Activated CD4-positive, alpha-beta T cell treated with anti-CD3 and anti-CD28 coated beads, Interleukin-2, amount 50 U/mL, for 24 hours (primary cell): ENCODE measurements at places on chromosomes 4 and X.

- DNase-seq: no peak
Measured at GRCh38 chr4:85496126-85496849, 21.3 kb downstream of the ARHGAP24 start.

- DNase-seq: no peak
Measured at GRCh38 chr4:13347517-13348125, 136.5 kb downstream of the RAB28 start.

DNA sequence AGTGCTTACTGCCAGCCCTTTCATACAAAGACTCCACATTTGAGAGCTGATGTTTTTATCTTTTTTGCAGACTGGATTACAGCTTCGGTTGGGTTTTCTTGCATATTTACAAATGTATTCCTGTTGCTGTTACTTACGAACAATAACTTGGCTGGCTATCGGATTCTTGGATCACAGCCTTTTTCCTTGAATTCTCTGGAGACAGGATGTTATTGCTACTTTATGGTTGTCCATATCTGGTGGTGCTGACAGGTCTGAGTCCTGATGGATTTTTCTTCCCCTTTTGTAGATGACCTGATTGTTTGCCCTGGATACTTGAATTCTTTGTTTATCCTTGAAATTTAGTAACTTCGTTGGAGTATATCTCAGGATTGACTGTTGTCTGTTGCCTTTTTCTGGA, 77.7 kb downstream of the PDK3 start:
- DNase-seq: no peak

GRCh38 chrX:22097012-22097694, 65.0 kb downstream of the PHEX start:
- no peak for DNase-seq

DNA sequence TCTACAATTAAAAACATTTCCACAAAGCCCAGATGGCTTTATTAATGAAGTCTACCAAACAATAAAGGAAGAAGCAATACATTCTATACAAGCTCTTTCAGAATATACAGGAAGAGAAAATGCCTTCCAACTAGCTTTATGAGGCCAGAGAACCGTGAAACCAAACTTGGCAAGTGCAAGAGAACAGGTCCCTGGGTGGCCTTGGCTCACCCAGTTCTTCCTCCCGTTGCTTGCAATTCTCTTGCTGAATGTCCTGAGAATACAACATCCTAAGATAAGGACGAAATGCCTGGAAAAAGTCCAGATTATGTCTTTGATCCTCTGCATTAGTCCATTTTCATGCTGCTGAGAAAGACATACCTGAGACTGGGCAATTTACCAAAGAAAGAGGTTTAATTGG, 204.9 kb downstream of the MAD2L1 start:
- no peak for DNase-seq

DNA sequence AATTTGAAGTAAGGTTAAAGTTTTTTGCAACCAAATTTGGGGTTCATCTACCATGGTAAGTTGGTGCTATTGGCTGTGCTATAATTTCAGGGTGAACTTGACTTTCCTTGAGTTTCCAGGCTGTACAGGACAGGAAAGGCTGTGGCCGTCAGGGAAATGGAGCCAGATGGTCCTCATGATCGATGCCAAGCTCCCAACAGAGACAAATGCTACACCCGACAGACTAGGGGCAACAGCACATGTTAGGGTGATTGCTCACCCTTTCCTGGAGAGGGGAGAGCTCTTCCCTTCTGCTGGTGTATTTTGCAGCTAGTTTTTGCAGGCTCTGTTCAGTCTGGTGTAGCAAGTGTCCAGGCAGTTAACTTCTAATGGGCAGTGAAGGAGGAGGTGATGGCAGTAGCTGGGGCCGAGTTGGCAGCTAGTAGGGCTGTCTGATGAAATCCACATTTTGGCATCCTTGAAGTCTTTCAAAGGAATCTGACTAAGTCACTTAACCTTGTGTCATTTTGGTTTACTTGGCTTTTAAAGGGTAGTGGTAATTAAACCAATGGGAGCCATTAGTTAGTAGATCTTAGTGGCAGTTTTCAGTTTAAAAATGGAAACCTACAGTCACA, 47.8 kb downstream of the GAB1 start:
- DNase-seq: no peak

GRCh38 chrX:97616883-97617530, 733.3 kb downstream of the RPA4 start:
- no peak for DNase-seq

GRCh38 chrX:70762285-70762684, 146.2 kb downstream of the TEX11 start:
- DNase-seq: no peak

DNA sequence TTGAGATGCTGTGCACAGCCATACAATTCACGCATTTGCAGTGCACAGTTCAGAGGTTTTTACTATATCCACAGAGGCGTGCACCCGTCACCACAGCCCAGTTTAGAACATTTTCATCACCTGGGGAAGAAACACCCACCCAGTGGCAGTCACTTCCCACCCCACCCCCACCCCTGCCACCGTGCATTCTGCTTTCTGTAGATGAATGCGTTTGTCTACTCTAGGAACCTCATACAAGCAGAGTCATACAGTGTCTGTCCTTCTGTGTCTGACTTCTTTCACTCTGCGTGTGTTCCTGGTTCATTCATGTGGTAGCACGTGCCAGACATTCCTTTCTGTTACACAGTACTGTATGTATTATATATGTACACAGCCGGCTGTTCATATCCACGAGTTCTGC, 122.8 kb downstream of the TBL1X start:
- no peak for DNase-seq

DNA sequence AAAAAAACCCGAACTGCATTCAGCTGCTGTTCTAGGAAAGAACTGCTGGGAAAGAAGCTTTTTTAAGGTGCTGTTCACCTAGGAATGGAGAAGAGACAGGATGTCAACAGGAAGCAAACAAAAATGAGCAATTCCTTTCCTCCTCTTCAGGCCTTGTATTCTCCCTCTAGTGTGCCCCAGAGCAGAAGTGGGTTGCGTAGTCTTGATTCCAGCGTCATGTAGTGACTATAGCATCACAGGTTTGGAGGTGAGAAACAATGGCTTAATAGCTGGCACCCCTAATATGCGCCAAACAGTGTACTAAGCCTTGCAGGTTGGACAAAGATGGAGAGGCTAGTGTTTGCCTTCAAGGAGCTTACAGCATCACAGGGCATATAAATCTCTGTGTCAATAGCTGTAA, 146.3 kb upstream of the LCORL start:
- DNase-seq: no peak

GRCh38 chr4:11503166-11503565, 74.5 kb upstream of the HS3ST1 start:
- DNase-seq: no peak

DNA sequence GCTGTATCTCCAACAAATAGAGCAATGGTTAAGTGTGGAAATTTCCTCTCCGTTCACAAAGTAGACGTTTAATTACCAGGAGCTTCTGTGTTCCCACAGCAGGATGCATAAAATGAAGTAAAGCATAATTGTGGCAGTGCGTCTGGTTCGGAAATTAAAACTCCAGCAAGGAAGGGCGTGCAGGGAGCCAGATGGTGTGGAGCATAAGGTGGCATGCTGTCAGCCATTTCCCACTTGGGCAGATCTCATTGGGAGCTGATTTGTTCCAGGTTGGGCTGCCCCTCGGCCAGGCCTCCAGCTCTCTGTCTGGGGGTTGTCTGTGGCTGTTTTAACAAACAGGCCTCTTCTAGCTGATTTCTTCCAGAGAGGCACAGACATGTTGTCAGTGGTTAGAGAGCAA, 182.1 kb upstream of the CLNK start:
- DNase-seq: no peak

DNA sequence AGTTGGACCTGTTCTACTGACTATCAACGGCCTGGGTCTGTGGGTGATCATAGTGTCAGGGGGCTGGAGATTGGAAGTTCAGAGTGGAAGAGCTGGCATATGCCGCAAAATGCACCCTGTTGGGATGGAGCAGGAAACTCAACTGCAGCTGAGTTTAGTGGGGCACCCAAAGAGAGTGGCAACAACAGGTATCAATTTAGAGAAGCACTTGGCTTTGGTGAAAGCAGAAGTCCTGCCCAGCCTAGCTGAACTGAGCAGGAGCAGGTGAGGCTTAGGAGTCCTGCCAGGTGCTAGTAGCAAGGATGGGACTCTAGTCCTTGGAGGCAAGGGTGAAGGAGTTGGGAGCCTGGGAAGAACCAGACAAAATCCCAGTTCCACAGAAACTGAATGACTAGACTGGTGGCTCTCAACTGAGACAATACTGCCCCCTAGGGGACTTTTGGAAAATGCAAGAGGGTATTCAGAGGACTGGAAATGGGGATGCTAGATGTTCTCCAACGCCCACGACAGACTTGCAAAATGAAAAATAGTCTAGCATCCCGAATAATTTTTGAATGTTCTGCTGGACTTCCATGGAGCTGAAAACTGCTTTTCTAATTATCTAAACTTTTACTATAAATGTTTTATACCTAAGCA, 49.4 kb downstream of the RTL9 start:
- DNase-seq: no peak
